Left ventricle myocardium inferior (tissue), 1 donor: ENCODE measurements at places on chromosomes 3 and 15. TPM values are rescaled to one million over a fixed set of nuclear protein-coding genes. Genes with fewer than 3 reads are reported as not detected.
A peak's percentile ranks its signal among the peaks of the same experiment; 100 is the strongest.

DNA sequence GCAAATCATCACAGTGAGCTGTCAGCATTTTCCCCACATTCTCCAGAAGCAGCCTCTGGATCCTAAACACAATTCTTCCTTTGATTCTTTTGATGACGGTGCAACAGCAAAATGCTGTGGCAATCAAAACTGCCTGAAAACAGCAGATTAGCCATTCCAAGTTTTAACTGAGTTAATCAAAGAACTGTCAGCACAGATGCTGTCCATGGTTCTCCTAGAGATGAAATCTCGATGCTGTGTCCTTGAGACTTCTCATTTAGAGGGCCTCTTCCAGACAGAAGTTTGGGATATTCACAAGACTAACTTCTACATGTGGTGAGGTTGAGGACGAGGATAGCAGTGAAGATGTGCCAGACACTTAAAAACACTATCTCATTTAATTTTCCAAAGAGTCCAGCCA lies 50.4 kb upstream of the GYG1 start:
- no peak for DNase-seq

- no peak for DNase-seq
Measured at GRCh38 chr3:169384573-169384972, 278.9 kb downstream of the MECOM start.

The AP3B2 gene
- total RNA-seq, result 0.80 TPM

- DNase-seq, result no peak
Measured at GRCh38 chr3:143578810-143579435, 269.3 kb downstream of the SLC9A9 start.

DNA sequence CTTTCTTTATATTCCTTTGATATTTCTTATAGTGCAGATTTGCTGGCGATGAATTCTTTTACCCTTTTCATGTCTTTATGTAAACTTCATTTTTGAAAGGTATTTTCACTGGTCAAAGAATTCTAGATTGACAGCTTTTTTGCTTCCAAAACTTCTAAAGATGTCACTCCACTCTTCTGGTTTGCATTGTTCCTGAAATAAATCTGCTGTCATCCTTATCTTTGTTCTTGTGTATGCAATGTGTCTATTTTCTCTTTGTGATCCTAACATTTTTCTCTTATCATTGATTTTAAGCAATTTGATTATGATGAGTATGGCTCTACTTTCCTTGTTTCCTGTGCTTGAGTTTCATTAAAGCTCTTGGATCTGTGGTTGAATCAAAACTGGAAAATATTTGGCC lies 103.4 kb downstream of the GLDN start:
- DNase-seq, result no peak

- DNase-seq, result peak; percentile 26
Measured at GRCh38 chr3:42805141-42805821, 991 bp upstream of the HIGD1A start.

The GNB5 gene
- total RNA-seq, result 10.5 TPM

- DNase-seq, result no peak
Measured at GRCh38 chr3:194702545-194702944, 16.9 kb downstream of the FAM43A start.
